ENCODE measurements at places on chromosomes 3 and 15.

DNA sequence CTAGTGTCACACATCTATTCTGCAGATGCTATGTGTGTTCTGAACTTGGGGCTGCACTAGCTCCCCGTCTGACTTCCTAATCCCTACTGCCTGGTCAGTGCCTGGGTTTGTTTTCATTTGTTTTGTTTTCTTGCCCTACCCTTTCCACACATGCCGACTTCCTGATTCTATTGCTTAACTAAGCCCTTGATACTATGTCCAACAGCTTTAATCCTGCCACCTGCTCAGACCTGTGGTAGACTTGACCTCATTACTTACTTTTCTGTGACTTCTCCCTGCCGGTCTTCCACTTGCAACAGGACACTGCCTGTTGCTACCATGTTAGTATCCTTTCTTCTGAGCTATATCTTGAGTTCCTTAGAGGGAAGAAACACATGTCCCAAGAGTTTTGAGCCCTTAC is 39.3 kb upstream of the CEMIP start:
- DNase-seq = no peak

DNA sequence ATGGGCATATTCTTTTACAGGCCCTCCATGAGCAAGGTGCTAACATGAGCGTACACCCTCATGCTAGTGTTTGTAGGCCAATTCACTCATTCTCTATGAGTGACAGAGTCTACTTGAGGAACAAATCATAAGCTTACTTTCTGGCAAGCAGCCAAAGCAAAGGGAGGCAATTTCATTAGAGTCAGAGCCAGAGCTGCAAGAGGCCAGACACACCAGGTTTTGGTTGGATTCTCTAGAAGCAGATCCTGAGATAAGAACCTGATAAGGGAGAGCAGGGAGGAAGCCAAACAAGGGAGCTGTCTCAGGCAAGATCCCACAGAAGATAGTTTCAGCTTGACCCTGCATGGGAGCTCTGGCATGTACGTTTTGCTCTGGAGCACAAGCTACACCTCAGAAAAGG is 214.1 kb upstream of the CTNNB1 start:
- no peak for DNase-seq

DNA sequence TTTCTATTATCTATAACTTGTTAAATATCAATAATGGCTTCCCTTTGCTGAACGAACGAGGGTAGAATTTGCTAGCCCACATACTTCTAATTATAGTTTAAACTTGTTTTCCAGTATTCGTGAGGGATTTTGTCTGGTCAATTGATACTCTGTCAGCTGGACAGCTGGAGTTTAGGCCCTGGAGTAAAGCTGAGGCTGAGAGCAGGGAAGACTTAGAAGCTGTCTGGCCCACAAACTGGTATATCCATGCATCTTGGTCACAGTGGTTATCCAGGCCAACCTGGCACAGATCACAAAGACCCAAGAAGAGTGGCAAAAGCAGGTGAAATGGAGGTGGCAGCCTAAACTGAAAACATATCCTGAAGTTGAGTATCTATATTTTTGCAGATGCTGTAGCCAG is 19.3 kb downstream of the ARHGAP31 start:
- no peak for DNase-seq

DNA sequence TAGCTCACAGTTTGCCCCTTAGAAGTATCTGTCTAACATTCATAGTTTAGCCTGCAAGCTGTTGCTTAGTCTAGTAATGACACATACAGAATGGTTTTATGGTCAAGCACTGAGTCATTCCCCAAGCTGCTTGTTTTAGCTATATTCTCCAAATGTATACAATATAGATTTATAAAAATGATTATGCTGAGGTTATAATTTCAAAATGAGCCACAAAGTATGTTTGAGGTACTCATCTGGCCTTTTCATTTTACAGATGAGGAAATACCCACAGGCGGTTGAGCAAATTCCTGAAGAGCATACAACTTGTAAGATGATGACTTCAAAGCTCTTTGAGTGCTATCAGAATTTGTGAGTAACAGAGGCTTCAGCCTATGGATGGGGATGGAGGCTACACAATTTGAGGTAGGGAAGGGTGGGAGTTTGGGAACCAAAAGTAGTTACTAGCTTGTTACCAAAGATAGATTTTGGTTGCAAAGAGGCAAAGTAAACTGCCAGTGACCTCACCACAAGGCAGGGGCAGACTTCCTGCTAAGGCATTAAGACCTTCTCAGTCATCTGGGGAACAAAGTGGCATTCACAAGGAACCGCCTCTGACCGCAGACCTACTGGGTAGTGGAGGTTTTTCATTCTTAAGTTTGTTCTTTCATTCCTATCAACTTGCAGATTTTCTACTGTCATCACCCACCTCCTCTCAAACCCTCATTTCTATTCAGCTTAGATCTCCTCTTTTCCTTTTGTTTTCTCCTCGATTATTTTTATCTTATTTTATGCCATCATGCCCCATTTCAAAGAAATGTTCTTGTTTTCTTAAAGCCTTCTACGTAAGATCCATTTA is 257.2 kb upstream of the NECTIN3 start:
- peak; percentile 10 for DNase-seq

GRCh38 chr3:106125321-106125720 is 256.5 kb upstream of the CBLB start:
- no peak for DNase-seq

- DNase-seq = no peak
These were observed 314.6 kb upstream of the PROK2 start for GRCh38 chr3:72099326-72100079.

GRCh38 chr3:183812761-183813445 is 12.5 kb downstream of the MAP6D1 start:
- DNase-seq = no peak

- DNase-seq = no peak
These were observed 34.6 kb downstream of the FMN1 start for GRCh38 chr15:33159726-33160453.

- no peak for DNase-seq
These were observed 87.6 kb downstream of the P2RY1 start for GRCh38 chr3:152922554-152922953.

- DNase-seq = peak; percentile 69
These were observed 4.6 kb upstream of the TBL1XR1 start for GRCh38 chr3:177201700-177202397.

GRCh38 chr15:99143655-99144610 is 39.1 kb downstream of the SYNM start:
- DNase-seq = no peak

DNA sequence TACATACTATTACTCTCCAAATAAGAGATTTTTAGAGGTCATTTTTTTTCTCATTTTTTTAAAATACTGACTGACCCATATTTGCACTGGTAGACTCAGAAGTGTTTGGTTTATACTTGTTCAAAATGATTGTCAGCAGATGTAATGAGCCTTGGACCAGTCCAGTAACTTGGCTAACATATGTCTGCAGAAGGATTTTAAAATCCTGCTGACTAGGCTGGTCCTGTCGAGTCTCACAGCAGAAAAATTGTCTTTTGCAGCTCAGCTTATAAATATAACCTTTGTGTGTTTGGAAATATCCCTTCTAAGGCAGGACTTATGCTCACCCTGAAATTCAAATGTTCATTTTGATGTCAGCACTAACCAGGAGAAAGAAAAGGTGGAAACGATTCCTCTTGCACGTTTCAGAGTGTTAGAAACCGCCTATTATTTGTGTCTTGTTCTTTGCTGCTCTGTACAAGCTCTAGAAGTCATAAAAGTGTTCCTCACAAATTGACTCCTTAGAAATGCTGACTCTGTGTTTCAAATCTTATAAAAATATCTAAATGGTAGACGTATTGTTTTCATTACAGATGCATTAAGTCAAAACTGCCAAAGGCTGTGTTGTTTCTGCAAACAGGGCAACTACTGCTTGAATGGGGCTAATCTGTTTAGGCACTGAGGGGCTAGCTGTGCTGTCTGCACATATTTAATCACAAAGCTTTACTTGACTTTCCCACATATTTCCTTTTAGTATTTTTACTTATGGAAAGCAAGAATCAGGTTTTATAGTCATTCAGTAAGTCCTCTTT is 95.3 kb downstream of the CHL1 start:
- DNase-seq = no peak

GRCh38 chr15:29045717-29046116 is 159.9 kb downstream of the APBA2 start:
- peak; percentile 26 for DNase-seq

DNA sequence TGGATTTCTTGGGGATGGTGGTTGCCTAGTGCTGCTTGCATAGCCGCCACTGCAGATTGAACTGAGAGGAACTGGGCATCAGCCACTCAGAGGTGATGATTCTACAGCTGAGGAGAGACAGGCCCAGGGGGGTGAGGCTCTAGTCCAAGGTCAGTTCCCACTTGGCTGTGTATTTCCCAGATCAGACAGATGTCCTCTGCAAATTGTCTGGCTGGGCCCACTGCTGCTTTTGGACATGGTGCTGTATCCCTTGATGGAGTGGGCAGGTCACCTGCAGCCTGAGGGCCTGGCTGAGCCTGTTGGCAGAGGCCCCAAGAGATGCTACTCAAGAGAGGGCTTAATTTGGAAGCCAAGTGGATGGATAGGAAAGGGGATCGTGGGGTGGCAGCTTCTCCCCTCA is 124.5 kb upstream of the CTDSPL start:
- no peak for DNase-seq

GRCh38 chr3:125433091-125433534 is 58.0 kb upstream of the ZNF148 start:
- no peak for DNase-seq

- peak; percentile 73 for DNase-seq
These were observed 37.6 kb upstream of the DUSP7 start for GRCh38 chr3:52093756-52094545.

DNA sequence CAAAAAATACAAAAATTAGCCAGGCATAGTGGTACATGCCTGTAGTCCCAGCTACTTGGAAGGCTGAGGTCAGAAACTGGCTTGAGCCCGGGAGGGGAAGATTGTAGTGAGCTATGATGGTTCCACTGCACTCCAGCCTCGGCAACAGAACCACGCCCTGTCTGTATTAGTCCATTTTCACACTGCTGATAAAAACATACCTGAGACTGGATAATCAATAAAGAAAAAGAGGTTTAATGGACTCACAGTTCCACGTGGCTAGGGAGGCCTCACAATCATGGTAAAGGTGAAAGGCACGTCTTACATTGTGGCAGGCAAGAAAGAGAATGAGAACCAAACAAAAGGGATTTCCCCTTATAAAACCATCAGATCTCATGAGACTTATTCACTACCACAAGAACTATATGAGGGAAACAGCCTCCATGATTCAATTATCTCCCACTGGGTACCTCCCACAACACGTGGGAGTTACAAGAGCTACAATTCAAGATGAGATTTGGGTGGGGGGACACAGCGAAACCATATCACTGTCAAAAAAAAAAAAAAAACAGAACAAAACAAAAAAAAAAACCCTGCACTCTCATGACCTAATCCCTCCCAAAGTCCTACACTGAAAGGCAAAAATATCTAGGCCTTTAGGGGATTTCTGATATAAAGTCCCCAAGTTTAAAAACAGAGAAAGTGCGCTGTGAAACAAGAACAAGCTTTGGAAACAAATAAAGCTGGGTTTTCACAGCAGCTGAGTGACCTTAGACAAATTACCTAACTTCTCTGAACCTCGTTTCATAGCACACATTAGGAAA is 224.7 kb downstream of the IGSF11 start:
- no peak for DNase-seq

GRCh38 chr3:13506239-13506638 is 26.1 kb downstream of the HDAC11 start:
- DNase-seq = no peak

GRCh38 chr3:166455744-166456143 is 618.5 kb upstream of the BCHE start:
- no peak for DNase-seq

DNA sequence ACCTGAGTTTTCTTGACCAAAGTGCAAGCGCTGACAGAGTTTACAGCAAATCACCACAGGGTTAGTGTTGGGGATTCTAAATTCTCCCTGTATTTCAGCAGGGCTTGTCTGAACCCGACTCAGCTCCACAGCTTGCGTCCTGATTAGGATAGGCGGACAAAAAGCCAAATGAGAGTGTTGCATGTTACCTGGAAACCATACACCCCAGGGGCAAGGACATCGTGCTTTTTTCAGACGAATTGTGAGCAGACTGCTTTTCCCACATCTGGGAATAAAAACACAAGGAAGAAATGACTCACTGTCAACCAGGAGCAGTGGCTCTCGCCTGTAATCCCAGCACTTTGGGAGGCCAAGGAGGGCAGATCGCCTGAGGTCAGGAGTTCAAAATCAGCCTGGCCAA is 3.0 kb downstream of the DZIP1L start:
- no peak for DNase-seq

GRCh38 chr3:186845756-186846155 is 3.2 kb downstream of the ADIPOQ start:
- no peak for DNase-seq

GRCh38 chr3:52328536-52329080 is 12.5 kb downstream of the DNAH1 start:
- no peak for DNase-seq

DNA sequence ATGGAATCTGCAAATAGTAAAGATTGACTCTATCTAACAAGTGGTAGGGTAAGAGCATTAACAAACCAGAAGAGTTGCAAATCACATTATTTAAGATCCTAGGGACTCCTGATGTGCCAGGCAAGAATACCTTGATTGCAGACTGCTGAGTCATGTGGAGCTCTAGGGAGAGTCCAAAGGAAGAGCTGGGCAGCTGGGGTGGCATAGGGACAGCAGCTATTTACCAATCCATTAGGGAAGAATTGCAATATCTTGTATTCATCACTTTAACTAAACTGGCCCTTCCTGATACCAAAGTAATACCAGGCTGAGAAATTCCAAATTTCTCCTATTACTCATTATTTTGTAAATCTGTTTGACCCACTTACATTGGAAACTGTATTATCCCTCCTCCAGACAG is 52.2 kb upstream of the ACP3 start:
- DNase-seq = no peak

- peak; percentile 13 for DNase-seq
These were observed 149.7 kb downstream of the RBMS3 start for GRCh38 chr3:29430558-29430971.

DNA sequence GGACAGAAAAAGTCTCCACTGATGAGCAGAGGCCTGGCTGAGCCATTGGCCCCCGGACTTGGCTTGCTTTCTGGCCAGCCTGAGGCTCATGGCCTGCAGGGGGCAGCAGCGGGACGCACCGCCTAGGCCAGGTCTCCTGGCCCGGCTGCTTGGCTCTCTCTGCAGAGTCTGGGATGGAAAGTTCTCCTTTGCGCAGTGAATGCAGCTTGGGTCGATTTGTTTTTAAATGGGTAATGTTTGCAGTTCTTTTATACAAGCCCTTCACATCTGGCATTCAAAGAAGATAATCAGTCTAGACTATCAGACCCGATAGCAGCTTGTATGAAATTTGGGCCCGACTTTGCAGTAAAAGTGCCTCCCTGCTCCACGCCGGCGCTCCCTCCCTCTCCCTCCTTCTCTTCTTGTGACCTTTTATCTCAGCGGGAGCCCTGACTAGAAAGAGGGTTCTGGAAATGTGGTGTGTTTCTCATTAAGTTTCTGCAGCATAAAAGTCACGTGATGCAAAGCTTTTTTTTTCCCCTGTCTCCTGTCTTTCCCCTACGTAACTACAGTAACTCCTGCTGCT is 59.9 kb downstream of the ZNF621 start:
- DNase-seq = peak; percentile 55

- DNase-seq = no peak
These were observed 20.8 kb downstream of the ATP13A3 start for GRCh38 chr3:194465920-194466570.

- no peak for DNase-seq
These were observed 245.3 kb downstream of the MYRIP start for GRCh38 chr3:40054568-40055222.

All from HTR-8/SVneo (cell line).